Uterus (tissue), 4 donors: ENCODE measurements at places on chromosomes 5 and 9.

DNA sequence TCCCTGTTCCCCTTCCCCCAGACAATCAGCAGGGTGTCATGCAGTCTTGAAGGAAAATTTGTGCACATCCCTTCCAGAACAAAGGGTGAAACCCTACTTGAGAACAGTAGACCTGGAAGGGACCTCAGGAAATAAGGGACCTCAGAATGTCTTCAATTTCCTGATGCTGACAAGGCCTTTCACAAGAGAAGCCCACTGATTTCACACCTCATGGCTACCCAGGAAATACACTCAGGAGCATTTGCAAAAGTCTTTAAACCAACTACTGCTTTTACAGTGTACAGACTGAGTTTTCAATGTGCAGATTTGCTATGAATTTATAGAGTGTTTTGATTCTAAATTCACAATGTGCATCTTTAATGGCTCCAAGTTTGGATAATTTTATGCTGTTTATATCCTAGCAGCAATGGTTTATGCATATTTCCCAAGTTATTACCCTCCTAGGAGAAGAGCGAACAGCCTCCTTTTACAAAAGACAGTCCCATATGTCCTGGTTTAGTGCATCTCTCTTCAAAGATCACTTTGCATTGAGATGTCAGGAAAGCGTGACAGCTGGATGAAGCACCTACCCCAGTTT lies 74.8 kb downstream of the GALNT10 start:
- no peak for DNase-seq

DNA sequence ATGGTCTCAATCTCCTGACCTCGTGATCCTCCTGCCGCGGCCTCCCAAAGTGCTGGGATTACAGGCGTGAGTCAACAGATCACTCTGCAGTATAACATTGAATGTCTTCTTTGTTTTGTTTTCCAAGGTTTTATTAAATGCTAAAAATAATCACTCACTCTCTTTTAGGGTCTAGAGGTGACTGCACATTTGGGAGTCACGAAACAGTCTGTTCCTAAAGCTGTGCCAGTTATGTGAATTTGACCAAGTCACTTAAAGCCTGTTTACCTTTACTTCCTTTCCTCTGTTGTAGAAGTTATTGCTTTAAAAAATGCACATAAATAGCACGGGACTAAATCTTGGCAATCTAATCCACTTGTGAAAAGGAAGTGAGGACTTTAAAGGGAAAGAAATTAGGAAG lies 304.9 kb upstream of the PTGER4 start:
- no peak for DNase-seq

- DNase-seq = no peak
Measured at GRCh38 chr5:168314735-168315411, 23.4 kb downstream of the WWC1 start.

DNA sequence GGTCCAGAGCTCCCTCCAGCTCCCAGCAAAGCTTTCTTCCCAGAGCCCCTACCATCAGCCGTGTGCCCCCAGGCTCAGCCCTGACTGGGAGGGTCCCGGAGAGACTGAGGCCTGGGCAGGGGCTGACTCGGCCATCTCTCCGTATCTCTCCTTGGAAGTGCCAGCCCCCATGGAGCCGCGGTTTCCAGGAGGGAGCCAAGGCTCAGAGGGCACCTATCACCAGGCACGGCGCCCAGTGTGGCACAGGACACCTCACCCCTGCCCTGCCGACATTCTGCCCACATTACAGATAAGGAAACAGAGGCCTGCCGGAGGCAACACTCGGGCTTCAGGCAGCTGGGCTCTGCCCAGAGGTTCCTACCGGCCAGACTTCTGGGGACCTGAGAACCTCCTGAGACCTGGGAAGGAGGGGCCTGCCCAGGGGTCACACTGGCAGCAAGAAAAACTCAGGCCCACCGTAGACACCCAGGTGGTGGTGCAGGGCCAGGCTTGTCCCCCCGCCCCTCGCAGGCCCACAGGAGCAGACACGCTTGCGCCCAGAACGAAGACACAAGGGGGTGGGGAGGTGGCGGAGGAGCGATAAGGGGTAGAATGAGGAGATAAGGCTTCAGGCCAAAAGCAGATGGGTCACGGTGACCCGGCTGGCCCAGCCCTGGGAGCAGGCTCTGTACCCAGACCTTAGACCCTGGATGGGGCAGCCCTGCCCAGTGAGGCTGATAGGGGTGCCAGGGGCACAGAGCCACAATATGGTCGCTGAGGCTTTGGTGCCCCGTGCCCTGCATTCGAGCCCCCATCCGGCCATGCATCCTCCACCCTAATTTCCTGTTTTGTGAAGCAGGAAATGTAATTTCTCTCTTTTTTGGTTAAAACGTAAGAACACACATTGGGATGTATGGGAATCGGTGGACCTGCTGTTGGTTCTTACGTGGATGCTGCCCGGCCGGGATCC lies 11.8 kb downstream of the NR5A1 start:
- no peak for DNase-seq

- DNase-seq = no peak
Measured at GRCh38 chr9:87193925-87194868, 246.9 kb upstream of the GAS1 start.

GRCh38 chr9:17578911-17579793 lies at the start of gene SH3GL2:
TSS of gene SH3GL2 (plus strand) at chr9:17579066.
- peak; percentile 18 for DNase-seq

GRCh38 chr5:154118385-154118784 lies 72.1 kb upstream of the GALNT10 start:
- no peak for DNase-seq

GRCh38 chr9:13295556-13295955 lies 16.1 kb upstream of the MPDZ start:
- no peak for DNase-seq
